ENCODE measurements at places on chromosomes 2 and 18. TPM values are rescaled to one million over a fixed set of nuclear protein-coding genes. Genes with fewer than 3 reads are reported as not detected.

DNA sequence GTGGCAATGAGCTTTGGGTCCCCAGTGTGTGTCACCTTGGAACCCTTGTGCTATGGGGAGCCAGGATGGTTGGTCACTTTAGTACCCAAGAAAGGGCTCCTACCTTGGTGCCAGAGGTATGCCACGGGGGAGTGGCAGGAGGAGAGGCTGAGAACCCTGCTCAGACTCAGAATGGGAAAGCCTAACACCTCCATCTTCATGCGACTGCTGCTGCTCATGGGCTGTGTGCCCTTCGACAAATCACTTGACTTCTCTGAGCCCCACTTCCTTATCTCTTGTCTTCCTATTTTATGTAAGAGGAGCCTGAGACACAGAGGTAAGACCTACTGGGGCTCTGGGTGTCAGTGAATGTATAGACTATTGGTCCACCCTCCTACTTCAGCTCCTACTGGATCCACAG lies 25.1 kb downstream of the EHD3 start:
- no peak for DNase-seq

DNA sequence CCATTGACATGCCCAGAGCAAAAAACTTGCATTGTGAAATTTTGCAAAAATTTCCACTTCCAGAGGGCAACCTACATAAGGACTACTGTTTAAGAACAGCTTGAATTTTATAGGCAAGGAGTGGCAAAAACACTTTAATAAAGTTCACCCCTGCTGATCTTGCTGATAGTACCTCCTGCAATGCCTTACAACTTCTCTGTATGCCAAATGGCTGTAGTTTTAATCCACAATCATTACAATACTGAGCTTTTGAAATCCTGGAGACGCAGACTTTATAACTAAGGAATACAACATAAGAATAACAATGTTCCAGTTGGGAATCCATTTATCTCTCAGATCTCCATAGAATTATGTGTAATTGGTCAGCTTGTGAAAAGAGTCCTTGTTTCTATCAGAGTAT lies 247.5 kb downstream of the KCNJ3 start:
- DNase-seq: no peak

GRCh38 chr2:23206650-23207049 lies 178.3 kb upstream of the KLHL29 start:
- DNase-seq: no peak

DNA sequence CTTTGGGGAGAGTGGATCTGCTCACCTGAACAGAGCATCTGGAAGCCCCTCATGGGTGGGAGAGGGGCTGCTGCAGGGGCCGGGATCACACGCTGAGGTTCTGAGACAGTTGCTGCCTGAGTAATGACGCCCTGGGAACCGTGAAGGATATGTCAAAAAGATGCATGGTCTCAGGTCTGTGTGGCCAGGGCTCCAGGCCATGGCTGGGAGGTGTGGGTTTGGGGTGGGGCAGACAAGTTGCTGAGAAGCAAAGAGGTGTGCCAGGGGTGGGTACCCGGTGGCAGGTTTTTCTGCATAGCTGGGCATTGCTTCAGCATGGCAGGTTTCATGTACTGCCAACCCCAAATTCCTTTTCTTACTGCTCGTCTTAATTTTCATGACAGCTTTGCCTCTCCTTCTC lies 133.5 kb downstream of the RPIA start:
- no peak for DNase-seq

- DNase-seq: no peak
Observed at GRCh38 chr2:72109904-72110303, 37.8 kb downstream of the CYP26B1 start.

DNA sequence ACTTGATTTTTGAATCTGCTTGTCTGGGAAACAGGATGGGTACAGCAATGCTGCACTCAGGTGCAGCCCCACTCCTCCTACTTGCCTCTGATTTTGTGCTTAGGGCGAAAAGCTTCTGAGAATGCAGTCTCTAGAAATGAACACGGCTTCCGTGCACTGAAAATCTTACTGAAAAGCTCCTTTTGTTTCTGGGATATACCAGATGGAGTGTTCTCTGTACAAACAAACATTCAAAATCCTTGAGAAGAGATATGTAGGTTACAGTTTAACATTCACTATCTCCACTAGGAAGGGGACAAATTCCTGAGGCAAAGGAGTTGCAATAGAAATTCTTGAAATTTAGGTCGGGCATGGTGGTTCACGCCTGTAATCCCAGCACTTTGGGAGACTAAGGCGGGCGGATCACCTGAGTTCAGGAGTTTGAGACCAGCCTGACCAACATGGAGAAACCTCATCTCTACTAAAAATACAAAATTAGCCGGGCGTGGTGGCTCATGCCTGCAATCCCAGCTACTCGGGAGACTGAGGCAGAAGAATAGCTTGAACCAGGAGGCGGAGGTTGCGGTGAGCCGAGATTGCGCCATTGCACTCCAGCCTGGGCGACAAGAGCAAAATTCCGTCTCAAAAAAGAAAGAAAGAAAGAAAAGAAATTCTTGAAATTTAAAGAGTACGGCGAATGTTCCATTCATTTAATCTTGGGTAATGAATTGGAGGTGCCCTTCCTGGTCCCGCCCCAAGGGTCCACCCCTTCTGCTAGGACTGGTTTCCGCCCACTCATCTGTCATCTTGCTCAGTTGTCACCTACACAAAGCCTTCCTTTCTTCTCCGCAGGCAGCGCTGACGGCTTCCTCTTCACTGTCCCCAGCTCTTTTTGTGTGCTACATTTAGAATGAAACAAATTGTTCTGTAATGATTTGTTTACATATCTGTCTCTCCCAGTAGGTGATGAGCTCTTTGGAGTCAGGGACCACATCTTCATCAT lies 92.4 kb downstream of the SOCS6 start:
- peak; percentile 90 for DNase-seq

DNA sequence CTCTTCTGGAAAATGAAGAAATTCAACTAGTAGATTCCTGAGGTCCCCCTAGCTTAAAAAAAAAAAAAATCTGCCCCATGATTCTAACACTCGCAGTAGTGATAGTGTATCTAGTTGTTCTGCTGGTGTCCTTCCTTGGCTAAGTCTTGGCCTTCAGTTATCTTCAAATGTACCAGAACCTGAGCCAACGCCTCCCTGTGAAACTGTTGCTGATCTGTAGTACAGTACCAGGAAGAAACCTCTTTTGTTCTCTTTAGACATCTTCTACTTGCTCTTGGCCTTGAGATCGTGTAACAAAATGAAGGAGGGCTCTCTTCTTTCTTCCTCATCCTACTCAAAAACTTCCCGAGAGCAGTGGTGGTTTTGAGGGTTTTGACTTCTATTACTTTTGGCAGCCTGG lies 31.0 kb downstream of the PLEK start:
- no peak for DNase-seq

DNA sequence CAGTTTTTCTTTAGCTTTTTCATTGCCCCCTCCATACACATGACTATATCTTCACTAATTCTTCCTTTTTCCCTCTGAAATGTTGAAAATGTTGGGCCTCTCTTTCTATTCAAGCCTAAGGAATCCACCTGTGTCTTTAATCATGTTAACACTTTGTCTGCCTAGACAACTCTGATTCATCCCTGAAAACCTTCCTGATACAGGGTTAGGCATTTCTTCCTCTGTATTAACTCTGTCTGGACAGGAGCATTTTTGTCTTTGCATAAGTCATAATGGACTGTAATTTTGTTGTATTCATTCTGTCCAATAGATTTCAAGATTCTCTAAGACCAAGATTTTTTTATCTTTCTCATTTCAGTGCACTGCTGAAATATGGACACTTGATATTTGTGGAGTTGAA lies 297.3 kb downstream of the IKZF2 start:
- no peak for DNase-seq

GRCh38 chr2:190415794-190416775 lies 7.9 kb downstream of the MFSD6 start:
- DNase-seq: no peak

DNA sequence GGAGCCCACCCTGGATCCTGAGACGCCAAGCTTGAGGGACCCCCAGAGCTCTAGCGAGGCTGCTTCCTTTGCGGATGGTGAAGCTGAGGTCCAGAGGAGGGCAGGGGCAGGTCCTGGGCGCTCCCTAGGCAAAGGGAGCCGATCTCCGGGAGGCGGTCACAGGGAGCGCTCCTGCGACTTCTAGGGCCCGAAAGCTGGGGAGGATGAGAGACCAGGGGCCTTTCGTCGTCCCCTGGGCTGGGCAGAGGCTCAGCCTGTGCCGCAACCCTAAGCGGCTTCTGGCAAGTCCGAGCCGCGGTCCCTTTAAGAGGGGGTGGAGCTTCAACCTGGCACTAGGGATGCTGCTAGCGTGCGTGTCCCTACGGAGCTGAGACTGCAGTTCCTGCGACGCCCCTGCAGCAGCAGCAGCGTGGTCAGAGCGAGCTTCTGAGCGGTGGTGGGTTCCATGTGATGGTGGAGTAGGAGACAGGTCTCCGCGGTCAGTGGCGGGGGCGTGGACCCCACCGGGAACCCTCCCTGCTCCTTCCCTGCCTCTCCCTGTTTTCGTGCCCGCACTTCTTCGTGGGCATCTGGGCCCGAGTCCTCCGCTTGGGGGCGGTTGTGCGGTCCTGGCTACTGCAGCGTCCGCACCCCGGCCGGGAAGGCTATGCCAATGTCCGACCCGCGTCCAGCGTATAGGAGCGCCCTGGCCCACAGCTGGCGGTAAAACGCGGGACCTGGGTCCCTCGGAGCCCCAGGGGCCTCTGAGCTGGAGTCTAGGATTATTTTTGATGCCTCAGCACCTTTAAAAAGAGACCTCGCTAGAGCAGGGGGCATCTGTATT lies 154.6 kb downstream of the CCDC74A start:
- peak; percentile 74 for DNase-seq

DNA sequence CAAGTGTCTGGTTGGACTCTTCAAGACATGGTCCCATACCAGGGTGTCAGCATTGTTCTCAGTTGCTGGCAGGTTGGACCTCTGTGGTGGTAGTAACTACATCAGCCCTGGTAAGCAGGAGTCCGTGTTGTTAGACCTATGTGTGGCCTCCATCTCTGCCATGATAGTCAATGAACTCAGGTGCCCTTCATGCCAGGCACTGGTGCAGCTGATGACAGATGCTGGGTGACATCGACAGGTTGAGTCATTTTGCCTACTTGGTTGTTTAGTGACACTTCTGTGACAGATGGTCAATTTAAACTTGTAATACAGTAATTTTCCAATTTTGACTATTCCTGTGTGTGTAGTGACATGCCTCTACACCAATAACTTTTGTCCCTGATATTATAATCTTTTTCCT lies 189.7 kb downstream of the SP3 start:
- DNase-seq: no peak

GRCh38 chr2:121736140-121736461 lies 574 bp downstream of the NIFK start:
- no peak for DNase-seq

The AP1S3 gene
- 4.8 TPM for total RNA-seq

The ARHGAP15 gene
- total RNA-seq: 6.8 TPM

The MC4R gene
- not detected for total RNA-seq

The SLC40A1 gene
- 60.7 TPM for total RNA-seq

The NEDD4L gene
- total RNA-seq: 240 TPM

The CDK15 gene
- total RNA-seq: not detected

The SATB2 gene
- total RNA-seq: 184 TPM

The LRRC30 gene
- not detected for total RNA-seq

The COBLL1 gene
- total RNA-seq: 109 TPM

The LIPG gene
- total RNA-seq: 2.9 TPM

The DNAH7 gene
- 3.3 TPM for total RNA-seq

The MBP gene
- 66.5 TPM for total RNA-seq

All from stomach (tissue), 19 donors.